ENCODE measurements at places on chromosomes 6 and 20.

DNA sequence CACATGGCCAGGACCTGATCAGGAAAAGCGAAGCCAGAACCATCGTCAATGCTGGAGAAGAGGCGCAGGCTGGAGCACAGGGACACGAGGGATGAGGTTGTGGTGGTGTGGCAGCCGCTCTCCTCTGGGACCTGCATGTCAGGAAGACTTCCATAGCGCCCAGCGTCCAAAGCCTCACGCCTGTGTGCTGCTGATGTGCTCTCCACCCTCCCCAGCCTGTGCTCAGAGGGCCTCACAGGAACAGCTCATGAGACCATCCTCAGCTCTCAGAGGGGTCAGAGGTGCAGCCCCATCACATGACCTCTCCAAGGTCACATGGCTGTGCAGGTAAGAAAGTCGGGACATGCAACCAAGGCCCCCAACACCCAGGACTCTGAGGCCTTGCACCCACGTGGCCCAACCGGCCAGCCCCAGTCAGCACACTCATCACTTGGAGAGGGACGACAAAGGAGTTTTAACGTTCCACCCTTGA lies 84.4 kb downstream of the NINL start:
- no peak for DNase-seq

DNA sequence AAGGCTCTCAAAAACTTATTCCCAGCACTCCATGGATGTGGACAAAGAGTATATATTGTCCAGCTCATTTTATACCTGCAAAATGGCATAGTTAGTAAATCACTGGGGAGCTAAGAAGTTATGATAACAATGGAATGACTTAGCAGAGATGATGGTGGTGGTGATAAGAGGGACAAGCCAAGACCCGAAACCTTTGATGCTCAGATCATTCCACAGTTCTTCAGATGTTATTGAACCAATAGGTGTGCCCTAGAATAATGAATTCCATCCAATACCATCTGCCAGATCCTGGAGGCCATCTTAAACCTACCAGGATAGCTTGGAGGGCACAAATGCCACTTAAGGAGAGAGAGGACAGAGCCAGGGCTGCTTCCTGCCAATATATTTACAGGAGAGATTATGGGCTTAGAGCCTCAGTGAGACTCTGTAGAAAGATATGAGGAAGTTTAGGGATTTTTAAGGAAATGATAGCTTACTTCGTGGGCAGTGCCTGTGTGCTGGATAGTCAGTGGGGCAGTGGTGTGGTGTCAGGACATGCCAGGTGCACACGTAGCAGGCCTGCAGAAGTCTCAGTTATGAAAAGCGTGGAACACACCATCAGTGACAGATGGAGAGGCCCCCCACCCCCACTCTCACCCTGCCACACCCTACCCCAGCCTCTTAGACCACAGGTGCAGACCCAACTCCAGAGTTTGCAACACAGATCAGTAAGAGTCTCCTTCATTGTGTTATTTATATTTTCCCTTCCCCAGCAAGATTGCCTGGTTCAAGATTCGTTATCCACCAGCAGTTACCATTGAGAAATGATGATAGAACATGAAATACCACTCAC lies 209.7 kb upstream of the SUPT3H start:
- no peak for DNase-seq

- DNase-seq: peak; percentile 42
Measured at GRCh38 chr6:136031982-136032381, 180.5 kb downstream of the PDE7B start.

DNA sequence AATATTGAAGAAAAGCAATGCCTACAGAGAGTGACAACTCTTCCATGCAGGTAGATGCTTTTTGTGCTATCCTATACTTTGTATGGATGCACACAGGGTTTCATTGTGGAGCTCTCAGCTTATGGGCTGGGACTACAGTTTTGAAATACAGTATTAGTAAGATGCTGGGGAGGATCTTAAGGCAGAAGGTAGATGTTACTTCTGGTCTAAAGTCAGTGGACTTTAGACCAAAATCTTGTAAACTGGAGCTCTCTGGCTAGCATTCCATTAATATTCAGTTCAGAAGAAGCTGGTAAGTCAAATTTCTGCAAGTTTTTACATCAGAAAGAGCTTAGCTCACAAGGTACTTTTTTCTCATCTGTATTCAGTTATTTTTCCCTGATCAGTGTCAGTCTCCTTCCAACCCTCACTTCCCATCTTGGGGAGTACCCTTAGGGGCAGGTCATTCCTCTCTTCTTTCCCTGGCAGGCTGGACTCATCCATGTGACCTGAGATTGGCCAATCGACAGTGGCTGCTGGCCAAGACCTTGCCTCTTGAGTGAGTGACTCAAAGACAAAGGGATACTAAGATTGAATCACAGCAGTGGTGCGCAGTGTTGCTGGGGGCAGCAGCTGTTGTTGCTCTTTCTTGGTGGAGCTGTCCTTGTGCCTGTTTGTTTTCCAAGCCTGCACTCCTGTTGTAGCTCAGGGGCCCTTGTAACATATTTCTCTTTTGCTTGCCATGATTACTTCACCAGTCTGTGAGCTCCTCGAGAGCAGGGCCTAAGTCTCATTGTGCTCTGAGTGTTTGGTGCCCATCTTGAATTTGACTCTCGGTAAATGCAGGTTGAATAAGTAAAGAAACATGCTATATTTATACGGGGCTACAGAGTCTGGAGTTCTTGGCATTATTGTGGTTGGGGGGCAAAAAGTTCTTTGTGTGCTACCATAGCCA lies 2.8 kb upstream of the PHF20 start:
- peak; percentile 34 for DNase-seq

DNA sequence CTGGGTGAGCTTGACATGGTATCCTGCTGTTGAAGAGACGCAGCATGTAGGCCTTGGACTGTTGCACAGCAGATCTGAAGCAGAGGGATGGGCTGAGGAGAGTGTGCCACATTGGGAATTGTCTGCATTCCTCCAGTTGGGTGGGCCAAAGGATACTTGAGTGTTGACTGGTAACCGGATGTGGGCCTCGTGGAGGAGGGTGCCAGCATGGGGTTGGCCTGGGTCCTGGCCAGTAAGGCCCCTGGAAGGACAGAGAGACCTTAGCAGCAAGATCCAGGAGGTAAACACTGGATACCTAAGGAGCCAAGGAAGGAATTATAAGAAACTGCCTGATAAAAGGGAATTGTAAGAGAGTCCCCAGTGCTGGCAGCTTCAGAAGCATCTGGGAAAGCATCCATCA lies 76.9 kb downstream of the FIG4 start:
- no peak for DNase-seq

- DNase-seq: no peak
Measured at GRCh38 chr20:39358052-39358451, 395.9 kb downstream of the DHX35 start.

DNA sequence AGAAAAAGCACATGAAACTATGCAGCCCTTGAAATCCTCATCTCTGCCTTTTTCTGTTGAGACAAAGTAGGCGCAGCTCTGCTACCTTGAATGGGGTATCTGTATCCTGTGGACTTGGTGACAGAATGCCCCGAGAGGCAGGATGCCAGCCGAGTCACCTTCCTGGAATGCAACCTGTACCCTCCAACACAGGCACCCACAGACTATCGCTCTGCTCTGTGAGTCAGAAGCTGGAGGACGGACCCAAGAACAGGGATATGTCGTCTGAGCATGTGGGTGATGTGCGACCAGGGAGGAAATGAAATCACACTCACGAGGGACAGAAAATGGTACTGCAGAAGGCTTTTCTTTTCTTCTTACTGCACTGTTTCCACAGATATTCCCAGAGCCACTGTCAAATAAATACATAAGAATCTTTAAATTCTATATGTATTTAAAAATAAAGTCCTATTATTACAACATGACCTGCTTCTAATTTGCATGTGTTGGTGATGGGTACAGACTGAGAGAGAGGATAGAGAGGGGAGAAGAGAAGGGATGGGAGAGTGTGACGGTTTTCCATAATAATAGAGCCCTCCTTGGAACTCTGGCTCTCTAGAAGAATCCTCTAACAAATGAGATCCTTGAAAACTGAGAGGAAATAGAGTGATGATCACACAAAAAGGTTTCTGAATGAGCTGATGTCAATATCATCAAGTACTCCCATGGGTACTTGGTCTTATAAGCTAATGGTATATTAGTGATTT lies 308.1 kb downstream of the FOXC1 start:
- DNase-seq: no peak

DNA sequence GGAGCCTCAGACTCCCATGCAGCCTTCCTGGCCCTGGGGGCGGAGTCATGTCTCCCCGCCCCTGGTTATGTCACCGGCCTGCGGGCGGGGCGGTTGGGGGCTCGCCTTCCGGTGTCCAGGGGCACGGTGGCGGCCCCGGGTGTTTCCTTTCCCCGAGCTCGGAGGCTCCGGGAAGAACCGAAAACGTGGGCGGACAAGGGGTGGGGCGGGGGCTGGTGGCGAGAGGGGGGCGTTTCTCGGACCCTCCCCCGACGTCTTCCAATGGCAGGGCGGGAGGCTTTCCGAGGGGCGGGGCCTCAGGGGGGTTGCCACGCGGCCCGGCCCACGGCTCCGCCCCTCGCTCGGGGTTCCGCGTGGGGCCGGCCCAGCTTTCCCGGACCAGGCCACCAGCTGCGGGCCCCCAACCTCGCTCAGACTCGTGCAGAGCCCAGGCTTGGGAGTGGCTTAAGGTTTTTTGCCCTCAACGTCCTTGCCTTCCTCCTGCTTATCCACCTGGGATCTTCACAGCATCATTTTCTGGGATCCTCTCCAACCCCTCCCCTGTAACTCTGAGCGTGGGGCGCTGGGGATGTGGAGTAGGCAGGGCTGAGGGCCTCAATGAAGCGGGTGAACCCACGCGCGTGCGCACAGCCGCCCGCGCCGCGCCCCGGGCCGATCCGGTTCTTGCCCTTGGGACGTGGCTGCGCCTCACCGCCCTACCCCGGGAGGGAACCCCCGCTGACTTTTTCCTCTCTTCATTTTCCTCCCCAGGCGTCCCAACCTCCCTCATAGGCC lies 2.1 kb upstream of the NRN1 start:
- peak; percentile 98 for DNase-seq

- no peak for DNase-seq
Measured at GRCh38 chr6:10453596-10453995, 38.7 kb upstream of the TFAP2A start.

GRCh38 chr6:14799928-14800327 lies 445.9 kb upstream of the JARID2 start:
- DNase-seq: peak; percentile 51

- DNase-seq: no peak
Measured at GRCh38 chr6:4270776-4271175, 135.4 kb upstream of the ECI2 start.

DNA sequence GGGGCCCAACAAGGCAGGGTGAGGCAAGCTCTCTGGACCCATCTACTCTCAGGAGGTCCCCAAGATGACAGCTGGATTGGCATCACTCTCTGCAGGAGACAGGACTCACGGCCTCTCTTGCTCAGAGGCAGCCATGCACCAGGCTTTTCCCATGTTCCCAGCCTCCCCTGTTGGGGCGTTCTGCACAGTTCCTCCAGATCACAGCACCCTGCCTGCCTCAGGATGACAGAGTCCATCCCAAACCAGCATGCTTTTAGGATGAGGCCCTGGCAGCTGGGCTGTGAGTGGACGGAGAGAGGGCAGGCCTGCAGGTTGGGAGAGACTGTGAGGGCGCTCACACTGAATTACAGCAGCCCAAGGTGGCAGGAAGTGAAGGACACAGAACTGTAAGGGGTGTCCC lies 143.2 kb upstream of the MLN start:
- no peak for DNase-seq

DNA sequence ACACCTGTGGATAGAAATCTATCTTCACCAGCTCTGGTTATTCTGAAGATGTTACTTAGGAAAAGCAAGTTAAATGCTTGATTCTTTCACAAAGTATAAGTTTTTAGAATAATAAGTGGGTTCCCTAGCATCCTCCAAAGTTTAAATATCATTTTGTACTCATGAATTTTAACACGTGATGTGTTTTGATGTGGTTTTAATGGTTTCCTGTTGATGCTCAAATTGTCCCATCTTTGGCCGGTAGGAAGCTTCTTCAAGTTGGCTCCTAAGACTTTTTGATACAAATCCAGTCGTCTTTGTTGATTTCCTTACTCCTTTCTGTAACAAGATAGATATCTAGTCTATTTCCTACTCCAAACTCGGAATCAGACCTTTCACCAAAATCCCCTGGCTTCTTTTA lies 94.5 kb upstream of the STXBP5 start:
- no peak for DNase-seq

DNA sequence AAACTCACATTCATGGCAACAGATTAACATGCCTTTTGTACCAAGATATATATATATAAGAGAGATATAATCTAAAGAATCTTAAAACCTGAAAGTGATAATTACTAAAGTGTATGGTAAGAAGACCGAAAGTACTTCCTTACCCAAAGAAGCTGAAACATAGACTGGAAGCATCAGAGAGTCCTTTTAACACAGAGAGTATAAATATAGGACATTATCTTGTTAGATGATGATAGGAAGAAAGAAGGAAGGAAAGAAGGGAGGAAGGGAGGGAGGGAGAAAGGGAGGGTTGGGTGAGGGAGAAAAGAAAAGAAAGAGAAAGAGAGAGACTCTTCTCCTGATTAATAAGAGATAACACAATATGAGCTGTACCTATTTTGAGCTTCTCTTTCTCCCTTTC lies 68.2 kb downstream of the PHIP start:
- DNase-seq: no peak

DNA sequence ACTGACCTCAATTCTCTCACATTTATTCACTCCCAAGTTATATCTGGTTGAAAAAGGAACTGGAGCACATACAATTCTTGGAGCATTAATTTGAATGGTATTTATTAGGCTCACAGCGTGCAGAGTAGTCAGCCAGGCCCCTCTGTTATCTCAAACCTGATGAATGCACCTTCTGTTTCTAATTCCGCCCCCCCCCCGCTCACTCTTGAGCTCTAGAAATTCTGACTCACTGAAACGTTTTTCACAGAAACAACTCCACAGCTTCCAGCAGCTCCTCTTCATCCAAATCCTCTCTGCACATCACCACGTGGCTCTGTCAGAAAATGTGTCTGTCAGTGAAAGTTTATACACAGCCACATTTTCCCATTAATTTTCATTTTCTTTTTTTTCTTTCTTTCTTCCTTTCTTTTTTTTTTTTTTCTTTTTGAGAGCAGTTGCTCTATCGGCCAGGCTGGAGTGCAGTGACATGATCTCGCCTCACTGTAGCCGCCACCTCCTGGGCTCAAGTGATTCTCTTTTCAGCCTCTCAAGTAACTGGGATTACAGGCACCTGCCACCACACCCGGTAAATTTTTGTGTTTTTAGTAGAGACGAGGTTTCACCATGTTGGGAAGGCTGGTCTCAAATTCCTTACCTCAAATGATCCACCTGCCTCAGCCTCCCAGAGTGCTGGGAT lies 109.4 kb downstream of the TBXT start:
- DNase-seq: peak; percentile 25

- DNase-seq: no peak
Measured at GRCh38 chr6:119174879-119175817, 96.7 kb upstream of the FAM184A start.

- no peak for DNase-seq
Measured at GRCh38 chr6:157587127-157587926, 206.3 kb downstream of the ZDHHC14 start.

GRCh38 chr6:152828431-152828830 lies 77.8 kb downstream of the VIP start:
- DNase-seq: peak; percentile 44

- peak; percentile 37 for DNase-seq
Measured at GRCh38 chr6:127022302-127022701, 96.2 kb upstream of the RSPO3 start.

GRCh38 chr6:42091718-42092023 lies 41.3 kb downstream of the TAF8 start:
- no peak for DNase-seq

Measured in SK-N-SH (cell line).